Ovary (tissue), 10 donors: ENCODE measurements at places on chromosomes 7 and 10. TPM values are rescaled to one million over a fixed set of nuclear protein-coding genes. Genes with fewer than 3 reads are reported as not detected.

DNA sequence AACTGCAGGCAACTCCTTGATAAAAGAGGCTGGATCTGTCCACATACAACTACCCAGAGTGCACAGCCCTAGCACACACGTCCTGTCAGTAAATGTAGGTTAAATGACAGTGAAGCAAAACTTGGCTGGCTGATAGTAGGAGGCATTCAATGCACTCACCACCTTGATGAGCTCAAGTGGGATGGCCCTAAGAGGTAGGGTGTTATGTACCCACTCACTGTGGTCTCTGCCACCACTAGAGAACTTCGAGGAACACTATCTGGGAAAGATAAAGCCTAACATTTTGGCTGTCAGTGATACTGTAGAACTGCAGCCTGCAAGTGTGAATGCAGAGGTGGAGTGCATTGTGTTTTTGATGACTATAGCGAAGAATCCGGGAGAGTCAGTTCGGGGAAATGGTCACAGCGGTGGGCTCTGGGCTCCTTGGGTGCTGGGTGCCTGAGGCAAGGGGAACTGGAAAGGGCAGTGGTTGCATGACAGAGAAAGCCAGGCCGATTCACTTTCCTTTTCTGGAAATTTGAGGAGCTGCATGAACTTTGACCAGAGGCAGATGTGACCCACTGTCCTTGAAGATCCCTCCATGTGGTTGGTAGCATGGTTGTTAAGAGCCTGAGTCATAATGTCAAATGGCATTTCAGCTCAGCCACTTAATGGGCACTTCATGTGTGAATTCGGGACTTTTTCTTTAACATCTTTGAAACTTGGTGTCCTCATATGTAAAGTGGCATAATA, 93.1 kb upstream of the ZPBP start:
- no peak for DNase-seq

GRCh38 chr10:36269222-36269621, 627.1 kb upstream of the FZD8 start:
- no peak for DNase-seq

DNA sequence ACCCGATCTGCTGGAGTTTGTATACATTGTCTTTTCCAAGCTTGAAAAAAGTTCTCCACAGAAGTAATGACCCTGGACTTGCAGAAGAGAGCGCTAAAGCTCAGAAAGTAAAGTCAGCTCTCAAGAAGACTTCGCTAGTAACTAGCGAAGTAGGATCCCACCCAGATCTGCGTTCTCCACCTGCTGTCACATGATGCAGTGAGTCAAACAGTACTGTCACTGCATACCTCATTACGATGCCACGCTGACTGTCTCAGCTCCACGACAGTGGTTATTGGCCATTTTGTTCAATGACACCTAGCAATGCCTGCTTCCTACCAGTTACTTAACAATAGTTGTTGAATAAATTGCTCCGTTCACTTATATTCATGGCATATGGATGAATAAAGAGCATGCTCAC, 29.7 kb upstream of the SEC61G start:
- no peak for DNase-seq

Gene OGA
- total RNA-seq = 95.5 TPM

Gene WASL
- 36.8 TPM for total RNA-seq

Gene ASB10
- not detected for total RNA-seq
